ENCODE measurements at places on chromosomes 3 and 15.

DNA sequence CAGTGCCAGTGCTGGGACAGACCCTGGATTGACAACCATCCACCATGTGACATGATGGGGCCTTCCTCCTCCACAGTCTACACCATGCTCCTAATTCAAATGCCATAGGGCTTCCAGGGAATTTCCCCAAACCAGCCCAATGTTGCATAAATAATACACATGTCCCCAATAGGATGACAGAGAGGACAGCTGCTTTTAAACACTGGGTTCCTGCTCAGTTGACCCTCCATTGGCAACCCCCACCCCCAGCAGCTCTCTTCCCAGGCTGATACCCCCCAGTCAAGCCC is 28.3 kb upstream of the ATP2B2 start:
- DNase-seq, result no peak

DNA sequence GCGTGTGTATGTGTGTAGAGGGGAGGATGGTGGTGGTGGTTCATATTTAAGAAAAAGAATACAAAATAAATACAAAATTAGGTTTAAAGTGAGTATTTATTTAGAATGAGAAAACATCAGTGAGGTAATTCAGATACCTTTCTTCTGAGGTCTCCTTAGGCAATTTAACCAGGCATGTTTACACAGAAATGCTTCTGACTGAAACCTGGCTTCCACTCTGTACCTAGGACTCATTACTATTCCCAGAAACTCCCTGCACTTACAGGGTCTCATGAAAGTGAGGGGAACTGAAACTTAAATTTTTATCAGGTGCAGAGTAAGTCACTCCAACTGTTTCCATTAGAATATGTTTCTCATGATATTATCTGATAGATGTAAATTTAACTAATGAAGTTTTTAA is 10.3 kb upstream of the DIPK2A start:
- DNase-seq, result no peak

- DNase-seq, result no peak
Observed at GRCh38 chr3:195595785-195596531, 12.2 kb upstream of the APOD start.

DNA sequence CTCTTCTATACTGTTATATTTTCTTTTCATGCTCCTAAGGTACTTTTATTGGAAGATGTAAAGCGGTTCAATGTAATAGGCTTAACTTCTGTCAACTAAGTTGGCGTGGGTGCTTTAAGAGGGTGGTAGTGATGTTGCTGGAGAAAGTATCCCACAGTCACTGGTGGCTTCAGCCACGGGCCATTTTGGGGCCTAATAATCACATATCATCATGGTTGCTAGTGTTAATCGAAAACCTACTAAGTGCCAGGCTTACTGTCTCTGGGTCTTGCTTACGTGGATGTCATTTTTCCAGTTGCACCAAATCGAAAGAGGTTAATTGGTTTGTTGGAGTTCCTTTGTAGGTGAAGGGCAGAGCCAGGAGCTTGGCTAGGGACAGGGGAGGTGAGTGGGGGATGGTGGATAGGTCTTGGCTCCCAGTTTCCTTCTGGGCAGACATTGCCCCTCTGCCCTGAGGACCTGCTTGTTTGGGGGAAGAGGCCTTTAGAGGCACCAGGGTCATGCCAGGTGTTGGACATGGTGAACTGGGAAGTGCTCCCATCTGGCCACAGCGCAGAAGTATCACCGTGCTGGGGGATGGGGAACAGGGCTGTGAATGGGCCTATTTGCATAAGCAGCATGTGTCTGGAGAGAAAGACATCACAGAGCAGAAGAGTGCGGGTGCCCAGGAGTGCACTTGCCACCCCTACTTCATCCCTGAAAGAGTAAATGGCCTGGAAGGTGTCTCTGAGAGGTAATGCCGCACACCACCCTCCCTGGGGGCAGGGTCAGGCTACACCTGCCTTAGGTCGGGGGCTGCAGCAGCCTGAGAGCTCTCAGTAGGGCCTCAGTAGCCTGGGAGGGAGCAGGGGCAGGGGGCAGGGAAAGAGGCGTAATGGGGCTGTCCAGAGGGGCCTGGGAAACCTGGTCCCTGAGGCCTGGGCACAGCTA is 62.4 kb upstream of the POLG start:
- no peak for DNase-seq

DNA sequence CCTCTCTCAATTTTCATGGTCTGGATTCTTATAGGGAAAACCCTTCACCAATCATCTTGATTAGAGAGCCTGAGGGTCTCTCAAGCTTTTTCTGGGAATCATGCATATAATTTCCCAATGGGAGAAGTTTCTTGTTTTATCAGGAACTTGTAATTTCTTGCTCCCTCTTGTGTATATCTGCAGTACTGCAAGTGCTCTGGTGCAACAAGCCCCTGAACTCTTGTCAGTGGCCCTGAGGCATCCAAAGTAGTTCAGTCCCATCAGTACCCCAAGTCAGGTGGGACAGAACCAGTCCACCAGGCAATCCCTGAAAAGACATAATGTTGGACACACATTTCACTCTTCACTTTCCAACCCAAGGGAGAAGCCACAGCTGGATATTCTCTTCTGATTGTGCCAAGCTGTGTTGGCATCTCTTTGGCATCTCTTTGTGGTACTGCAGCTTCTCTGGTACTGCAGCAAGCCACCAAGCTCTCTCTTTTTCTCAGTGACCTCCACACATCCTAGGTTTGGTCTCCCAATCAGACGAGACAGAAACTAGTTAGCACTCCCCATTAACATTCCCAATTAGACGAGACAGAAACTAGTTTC is 214.5 kb downstream of the ZIC4 start:
- DNase-seq, result peak; percentile 73

All from A549 (cell line).